ENCODE measurements at places on chromosomes 13 and 19.

- no peak for DNase-seq
Measured at GRCh38 chr13:110238818-110239195, 68.2 kb downstream of the COL4A1 start.

DNA sequence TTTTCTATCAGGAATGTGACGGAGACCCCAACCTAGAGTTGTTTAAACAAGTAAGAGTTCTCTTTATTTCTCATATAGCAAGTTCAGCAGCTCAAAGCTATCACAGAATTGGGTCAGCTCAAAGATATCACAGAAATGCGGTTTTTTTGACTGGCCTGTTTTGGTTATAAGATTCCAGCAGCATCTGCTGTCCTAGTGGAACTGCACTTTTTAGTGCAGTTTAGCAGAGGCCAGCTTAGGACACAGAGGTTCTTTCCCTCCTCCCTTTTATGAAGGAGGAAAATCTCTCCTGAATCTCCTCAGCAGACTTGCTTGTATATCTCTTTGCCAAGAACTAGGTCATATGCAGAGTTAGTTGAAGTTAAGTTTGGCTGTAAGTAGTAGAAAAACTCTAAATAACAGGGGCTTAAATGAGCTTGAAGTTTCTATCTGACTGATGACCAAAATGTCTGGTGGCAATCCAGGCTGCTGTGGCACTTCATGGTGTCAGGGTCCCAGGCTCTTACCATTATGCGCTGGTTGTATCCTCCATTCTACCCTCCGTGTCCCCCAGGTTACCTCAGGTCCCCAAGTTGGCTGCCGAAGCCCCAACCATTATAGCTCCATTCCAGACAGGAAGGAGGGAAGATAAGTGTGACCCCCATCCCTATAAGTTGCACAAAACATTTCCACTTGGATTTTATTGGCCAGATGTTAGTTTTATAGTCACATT lies 6.6 kb downstream of the PPP2R1A start:
- no peak for DNase-seq

GRCh38 chr13:66811455-66811854 lies 418.7 kb downstream of the PCDH9 start:
- DNase-seq: no peak

GRCh38 chr13:95479731-95480130 lies 72.8 kb upstream of the CLDN10 start:
- no peak for DNase-seq

DNA sequence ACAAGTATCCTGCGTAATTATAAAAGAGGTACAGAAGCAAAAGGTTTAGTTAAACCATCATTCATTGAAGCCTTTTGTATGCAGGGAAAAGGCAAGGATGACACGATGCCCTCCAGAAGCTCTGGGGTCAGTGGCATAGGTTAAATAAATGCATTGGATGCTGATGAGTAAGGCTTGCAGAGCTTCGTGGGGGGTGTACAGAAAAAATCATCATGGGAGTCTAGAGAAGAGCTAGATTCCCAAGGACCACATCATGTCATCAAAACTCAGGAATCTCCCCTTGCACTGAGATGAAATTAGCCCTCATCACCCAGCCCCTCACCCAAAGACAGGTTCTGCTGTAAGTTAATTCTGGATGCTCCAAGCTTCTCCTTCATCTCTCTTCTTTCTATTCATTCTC lies 8.3 kb downstream of the FPR1 start:
- no peak for DNase-seq

DNA sequence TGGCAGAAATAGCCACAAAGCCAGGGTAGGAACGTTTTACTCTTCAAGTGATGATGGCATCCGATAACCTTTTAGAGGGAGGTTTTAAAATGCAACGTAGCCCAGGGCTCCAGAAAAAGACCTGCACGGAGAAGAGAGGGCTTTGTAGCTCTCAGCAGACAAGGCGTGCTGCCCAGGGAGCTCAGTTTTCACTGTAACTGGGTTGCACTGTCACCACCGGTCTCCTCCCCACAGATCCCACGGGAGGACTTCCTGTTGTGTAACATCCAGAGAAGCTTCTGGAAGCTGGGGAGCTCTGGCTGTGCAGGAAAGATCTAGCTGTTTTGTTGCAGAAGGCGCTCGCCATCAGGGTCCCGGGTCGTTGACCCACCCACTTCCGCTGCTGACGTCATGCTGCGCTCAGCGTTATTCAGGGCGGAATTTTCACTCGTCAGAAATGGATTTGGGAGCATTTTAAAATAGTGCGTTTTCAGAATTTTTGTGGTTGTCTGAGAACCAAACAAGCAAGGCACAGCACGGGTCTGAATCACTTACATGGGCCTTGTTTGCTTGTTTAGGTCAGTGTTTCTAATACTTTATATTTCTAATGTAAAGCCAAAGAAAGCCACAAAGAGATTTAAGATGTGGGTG lies 50.8 kb downstream of the ATP11A start:
- peak; percentile 86 for DNase-seq

DNA sequence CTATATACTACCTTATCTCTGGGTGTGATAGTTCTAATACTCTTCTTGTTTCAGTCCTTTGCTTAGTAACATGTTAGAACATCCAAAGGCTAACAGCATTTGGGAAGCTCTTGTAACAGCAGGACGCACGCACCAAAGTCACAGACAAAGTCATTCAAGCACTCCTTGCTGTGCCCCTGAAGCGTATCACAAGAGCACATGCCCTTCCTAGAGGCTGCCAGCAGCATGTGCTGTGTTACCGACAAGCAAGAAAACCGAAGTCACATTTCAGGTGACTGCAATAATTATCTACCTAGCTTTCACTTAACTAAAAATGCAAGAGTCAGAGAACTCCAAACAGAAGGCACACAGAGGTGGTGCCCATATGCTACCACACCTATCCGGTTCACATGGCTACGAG lies 194.1 kb downstream of the KLF12 start:
- no peak for DNase-seq

DNA sequence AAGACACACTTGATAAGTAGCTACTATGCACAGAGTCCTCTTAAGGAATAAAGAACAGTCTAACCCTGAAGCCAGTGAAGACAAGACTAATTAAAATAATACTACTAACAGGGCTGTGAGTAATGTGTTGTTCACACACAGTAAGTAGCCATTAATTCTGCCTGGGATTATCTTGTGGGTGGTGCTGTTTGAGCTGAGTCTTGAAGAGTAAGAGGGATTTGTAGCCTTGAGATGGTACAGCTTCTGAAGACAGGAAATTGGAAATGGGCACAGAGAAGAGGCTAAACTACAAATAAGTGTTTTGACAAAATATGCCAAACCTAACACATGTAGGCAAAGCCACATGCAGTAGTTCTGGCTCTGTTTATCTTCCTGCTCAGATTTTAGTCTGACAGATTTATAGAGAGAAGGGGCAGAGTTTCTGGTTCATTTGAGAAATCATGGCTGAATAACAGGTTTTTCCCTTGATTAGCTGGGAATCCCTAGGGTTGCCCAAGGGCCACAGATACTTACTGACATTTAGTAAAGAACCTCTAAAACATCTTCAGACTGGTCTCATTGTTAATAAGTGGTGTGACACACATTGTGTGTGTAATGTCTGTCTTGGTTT lies 38.0 kb downstream of the ITGBL1 start:
- no peak for DNase-seq

DNA sequence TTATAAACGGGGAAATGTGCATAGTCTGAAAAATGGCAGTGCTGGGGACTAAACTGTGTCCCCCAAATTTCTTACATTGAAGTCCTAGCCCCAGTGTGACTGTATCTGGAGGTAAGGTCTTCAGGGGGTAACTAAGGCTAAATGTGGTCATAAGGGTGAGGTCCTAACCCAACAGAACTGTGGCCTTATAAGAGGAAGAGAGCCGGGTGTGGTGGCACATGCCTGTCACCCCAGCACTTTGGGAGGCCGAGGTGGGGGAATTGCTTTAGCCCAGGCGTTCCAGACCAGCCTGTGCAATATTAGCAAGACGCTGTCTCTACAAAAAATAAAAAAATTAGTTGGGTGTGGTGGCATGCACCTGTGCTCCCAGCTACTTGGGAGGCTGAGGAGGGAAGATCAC lies 17.8 kb downstream of the PROZ start:
- DNase-seq: no peak

GRCh38 chr19:5933391-5934068 lies 19.5 kb downstream of the CAPS start:
- DNase-seq: no peak

GRCh38 chr19:44112802-44113137 lies 429 bp upstream of the ZNF225 start:
- no peak for DNase-seq

- DNase-seq: no peak
Measured at GRCh38 chr13:30705680-30706079, 29.7 kb upstream of the ALOX5AP start.

GRCh38 chr13:49373716-49374115 lies 70.1 kb downstream of the CAB39L start:
- DNase-seq: no peak

GRCh38 chr19:5403968-5404640 lies 51.1 kb upstream of the ZNRF4 start:
- peak; percentile 64 for DNase-seq

DNA sequence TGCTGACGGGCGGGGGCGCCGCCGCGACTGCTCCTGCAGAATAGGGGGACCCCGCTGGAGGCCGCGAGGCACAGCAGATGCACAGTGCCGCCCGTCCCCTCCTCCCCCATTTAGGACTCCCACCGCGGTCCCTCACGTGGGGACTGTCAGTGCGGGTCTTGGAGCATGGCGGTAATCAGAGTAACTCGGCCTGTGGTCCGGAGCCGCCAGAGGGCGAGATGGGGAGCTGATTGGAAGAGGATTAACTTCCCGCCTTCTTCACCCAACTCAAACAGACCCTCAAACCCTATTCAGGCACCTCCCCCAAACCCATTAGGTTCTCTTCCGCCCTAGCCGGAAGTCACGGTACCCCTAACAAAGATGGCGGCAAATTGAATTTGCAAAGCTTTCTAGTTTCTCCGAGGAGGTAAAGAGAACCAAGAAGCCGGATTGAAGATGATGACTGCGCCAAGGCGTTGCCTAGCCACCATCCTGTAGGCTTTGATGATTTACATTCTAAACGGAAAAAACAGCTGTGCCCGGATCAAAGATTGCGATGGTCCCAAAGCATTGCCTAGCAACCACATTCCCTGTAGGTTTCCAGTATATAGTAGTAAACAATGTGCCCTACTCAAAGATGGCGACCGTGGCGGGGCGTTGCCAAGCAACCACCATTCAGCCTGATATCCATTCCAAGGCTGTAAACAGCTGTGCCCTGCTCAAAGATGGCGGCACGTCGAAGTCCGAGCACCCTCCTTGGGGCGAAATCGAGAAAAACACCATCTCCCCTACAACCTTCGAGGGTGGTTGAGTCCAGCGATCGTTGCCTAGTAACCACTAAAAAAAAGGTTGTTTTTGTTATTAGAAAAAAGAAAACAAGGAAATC lies at the start of gene FUZ:
FUZ (minus strand) TSS at position 296 of the 865 bp plus-strand sequence; CDS start at position 110, 186 bp downstream.
- DNase-seq: peak; percentile 94

DNA sequence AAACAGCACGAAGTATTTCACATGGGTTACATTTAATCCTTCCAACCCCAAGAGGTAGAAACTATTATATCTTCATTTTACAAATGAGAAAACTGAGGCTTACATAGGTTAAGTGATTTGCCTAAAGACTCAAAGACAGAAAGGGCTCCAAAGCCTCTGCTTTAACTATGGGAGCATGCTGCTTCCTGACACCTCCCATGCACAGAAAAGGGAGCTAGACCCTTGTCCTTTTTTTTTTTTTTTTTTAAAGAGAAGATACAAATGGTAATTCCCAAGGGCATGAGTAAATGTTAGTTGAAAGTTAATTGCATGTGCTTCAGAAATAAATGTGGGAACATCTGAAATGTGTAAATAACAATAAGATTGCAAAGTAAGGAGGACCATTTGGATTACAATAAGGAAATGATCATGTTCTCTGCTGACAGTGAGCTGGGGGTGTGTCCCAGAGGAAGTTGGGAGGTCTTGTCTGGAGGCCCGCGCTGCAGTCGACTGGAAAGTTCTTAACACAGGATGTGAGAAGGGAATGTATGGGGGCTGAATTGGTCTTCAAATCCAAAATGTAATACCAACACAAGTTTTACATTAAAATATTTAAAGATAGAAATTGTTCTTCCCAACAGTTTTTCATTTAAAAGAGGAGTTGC lies 500.3 kb downstream of the KLF12 start:
- DNase-seq: no peak

DNA sequence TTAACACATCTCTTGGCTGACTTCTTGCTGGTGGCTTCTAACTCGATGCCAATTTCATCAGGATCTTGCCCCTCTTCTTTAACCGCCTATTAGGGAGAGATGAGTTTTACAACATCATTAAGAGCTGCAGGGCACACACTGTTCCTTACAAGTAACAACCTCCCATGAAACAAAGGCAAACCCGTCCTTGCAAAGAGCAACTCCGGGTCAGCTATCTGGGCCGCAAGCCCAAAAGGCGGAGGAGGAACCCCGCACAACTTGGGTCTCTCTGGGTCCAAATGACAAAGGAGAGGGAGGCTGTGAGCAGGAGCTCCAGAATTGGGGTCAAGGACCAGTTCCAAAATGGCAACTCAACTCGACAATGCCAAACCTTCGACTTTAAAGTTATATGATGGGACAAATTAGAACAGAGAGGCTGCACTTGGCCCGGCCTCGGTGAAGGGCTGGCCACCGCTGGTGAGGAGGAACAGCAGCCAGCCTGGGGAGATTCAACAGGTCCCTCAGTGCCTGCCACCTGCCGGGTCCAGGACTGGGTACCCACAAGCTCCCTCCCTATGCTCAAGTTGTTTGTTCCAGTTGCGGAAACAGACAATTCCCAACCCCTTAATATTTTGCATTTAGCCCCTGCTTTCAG lies 1.1 kb downstream of the SAFB2 start:
- DNase-seq: peak; percentile 14

All from tibial nerve (tissue), 4 donors.